Sciatic nerve (tissue), 2 donors: ENCODE measurements at places on chromosomes 1 and 21. TPM values are rescaled to one million over a fixed set of nuclear protein-coding genes. Genes with fewer than 3 reads are reported as not detected.

AGT gene
- 13.0 TPM for total RNA-seq

TPRG1L gene
- total RNA-seq, result 35.4 TPM

GRCh38 chr1:170240409-170240808, 94.7 kb downstream of the NTMT2 start:
- DNase-seq, result no peak

DNA sequence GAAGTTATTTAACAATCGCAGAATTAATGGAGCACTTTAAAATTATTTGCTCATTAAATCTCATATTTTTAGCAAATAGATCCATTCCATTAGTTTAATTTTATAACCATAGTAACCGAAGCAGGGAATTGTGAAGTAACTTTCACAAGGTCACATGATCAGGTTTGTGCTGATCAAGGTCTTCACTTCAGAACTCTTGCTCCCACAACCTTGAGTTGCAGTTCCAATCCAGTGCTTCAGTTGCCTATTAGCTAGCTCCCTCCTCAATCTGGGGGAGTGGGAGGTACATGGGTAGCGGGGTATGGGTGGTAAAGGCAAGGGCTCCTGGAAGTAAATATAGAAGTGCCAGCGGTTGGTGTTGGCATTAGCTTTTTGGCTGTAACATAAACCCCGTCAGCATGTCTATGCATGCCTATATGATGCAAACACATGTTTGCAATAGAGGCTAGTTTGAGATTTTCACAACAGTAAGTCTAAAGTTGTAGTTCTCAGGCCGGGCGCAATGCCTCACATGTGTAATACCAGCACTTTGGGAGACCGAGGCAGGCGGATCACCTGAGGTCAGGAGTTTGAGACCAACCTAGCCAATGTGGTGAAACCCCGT, 5.8 kb downstream of the ATP5IF1 start:
- DNase-seq, result no peak

DNA sequence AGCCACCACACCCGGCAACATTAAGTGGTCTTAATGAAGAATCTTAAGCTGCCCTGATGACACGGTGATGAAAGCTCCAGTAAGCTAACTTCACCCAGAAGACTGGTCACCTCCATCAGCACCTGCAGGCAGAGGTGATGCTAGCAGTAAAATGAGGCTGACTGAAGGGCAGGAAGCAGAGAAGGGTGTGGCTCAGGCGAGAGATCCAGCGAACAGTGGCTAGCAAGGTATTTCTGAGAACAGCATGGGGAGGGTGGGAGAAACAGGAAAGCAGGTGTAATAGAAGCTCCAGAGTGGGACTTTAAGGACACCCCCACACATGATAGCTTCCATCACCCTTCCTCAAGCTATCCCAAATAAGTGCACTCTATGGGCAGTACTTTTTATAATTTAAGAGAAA, 15.9 kb upstream of the DISP1 start:
- no peak for DNase-seq

GJB3 gene
- total RNA-seq, result 1.3 TPM

PANK4 gene
- total RNA-seq, result 32.3 TPM

- DNase-seq, result no peak
Measured at GRCh38 chr1:2512862-2513421, 13.5 kb downstream of the PANK4 start.

SCAMP3 gene
- 44.0 TPM for total RNA-seq

DNA sequence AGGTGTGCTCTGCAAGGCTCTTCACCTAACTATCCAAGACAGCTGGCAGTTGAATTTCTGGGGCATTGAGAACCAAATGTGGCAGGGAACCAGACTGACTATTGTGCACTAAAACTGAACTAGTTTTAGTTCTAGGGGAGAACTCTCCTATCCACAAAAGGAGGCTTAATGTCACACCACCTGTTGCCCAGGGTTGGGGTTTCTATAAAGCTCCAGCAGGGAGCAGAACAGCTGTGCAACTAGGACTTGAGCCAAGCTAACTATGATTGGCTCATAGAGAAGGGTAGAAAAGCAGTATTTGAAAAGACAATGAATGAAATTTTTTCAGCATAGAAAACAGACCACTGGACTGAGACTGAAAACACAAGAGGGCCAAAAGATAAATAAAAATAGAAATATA, 53.3 kb upstream of the FGGY start:
- no peak for DNase-seq

EXO1 gene
- total RNA-seq, result 0.58 TPM

S100A9 gene
- 225 TPM for total RNA-seq

DNA sequence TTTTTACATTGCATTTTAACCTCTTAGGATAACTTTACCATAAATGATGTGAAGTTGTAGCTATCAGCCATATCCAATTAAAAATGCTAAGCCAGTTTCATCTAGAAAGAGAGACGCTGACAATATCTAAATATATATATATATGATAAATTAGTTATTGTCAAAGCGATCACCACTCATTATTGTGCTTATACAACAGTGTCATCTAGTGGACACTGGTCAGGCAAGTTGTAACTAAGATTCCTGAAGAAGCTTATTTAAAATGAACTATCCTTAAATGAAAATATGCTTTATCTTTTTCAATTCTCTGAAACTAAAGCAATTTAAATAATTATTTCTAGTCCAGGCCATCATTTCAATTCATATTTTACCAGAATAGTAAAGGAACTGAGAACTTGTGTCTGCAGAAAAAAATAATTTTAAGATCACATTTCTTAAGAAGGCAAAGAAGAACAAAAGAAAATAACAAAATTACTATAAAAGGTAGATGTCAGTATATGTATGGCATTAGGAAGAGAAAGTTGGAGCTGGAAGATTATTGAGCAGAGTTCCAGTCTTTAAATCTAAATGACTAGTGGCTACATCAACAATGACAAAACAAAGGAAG, 193.3 kb upstream of the SNX7 start:
- no peak for DNase-seq

TNFRSF8 gene
- 5.2 TPM for total RNA-seq

- no peak for DNase-seq
Measured at GRCh38 chr1:167541610-167542009, 12.0 kb downstream of the CREG1 start.

DNA sequence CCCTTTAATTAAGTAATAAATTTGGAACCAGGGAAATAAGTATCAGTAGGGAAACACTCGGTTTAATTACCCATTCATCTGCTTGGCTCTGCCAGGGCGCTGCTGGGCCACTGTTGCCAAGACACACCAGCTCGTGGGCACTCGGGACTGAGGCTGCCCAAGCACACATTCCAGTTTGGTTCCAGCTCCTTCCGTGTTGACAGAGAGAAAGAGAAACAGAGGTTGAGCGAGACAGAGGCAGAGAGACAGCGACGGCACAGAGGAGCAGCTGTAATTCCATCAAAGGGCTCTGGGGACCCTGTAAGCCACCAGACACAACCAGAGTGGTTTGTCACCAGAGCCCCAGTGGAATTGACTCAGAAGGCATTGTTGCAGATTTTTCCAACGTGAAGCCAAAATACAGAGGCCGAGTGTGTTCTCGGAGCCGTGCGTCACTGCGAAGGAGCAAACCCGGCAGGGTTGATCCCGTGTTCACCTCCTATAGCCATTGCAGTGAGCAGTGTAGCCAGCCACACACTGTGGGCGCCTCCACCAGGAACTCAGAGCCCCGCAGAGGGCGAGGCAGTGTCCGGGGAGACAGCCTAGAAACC, 33.5 kb downstream of the SYF2 start:
- no peak for DNase-seq

NHLH1 gene
- not detected for total RNA-seq

- no peak for DNase-seq
Measured at GRCh38 chr1:172321451-172321850, 99.0 kb upstream of the C1orf105 start.

DNA sequence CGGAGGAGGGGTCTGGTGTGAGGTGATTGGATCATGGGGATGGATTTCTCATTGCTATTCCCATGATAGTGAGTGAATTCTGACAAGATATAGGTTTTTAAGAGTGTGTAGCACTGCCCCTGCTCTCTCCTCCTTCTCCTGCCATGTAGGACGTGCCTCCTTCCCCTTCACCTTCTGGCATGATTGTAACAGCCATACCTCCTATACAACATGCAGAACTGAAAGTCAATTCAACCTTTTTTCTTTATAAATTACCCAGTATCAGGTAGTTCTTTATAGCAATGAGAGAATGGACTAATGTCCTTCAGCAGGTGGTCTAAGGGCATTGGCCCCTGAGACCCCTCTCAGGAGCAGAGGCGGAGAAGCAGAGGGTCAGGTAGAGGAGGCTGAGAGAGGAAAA, 168.7 kb upstream of the ETV3 start:
- DNase-seq, result no peak

GRCh38 chr1:185562461-185563359, 171.5 kb upstream of the HMCN1 start:
- no peak for DNase-seq

GRCh38 chr21:16154951-16155635, 425.3 kb downstream of the USP25 start:
- DNase-seq, result no peak

- no peak for DNase-seq
Measured at GRCh38 chr1:84936116-84936810, 43.3 kb upstream of the LPAR3 start.

DNA sequence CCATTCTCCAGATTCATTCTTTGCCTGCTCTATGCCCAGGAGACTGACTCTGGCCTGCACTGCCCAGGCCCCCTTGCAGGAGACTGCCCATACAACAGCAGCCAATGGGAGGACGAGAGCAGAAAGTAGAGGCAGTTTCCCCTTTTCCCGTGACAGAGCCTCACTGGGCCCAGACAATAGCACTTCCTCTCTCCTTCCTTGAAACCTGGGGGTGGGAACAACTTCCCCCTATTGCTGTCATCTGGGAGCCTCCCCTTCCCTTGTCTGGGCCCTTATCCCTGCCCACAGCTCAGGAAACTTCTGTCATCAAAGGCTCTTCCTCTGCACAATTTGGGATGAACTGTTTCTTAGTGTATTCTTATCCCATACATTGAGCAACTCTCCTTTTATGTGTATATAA, 60.8 kb upstream of the KCNJ15 start:
- no peak for DNase-seq
